ENCODE measurements at places on chromosomes 13 and 19.

GRCh38 chr19:13975870-13976269, 23.6 kb downstream of the DCAF15 start:
- no peak for DNase-seq

- no peak for DNase-seq
Measured at GRCh38 chr19:1125601-1126467, 22.0 kb downstream of the GPX4 start.

- DNase-seq, result no peak
Measured at GRCh38 chr13:46647512-46648065, 94.6 kb downstream of the LRCH1 start.

- DNase-seq, result no peak
Measured at GRCh38 chr13:89852570-89852969, 1494.9 kb upstream of the MIR17HG start.

DNA sequence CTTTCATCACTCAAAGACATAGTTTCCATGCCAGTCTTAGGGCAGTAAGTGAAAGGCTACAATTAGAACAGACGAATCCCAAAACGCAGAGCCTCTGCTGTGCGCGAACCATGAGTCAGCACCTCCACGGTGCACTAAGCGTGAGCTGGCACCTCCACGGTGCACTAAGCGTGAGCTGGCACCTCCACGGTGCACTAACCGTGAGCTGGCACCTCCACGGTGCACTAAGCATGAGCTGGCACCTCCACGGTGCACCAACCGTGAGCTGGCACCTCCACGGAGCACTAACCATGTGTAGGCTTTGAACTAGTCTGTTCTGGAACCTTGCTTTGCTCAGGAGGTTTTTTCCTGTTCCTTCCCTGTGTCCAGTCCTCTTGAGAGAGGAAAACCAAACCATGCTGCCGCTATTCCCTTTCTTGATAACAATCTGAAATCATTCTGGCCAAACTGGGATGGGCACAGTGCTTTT, 120.6 kb downstream of the IRS2 start:
- DNase-seq, result no peak

- no peak for DNase-seq
Measured at GRCh38 chr19:5057860-5058259, 88.9 kb downstream of the KDM4B start.

- no peak for DNase-seq
Measured at GRCh38 chr13:91468301-91468700, 69.9 kb downstream of the GPC5 start.

- DNase-seq, result no peak
Measured at GRCh38 chr19:47623921-47624391, 15.0 kb downstream of the BICRA start.

DNA sequence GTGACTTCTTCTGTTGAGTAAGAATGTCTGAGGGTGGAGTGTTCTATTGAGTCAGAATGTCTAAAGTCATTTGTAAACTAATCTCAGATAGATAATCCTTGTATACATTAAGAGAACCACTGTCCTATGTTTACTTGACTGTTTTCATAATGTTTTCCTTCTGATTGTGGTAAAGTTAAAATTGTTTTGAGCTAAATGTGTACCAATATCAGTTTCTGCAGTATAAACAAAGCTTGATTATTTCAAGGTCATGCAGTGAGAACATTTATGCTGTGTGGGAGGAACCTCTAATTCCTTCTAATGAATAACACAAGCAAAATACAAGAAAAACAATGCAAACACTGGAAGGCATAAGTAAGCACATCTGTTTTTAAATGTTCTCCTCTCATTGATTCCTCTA, 434.6 kb downstream of the FGF14 start:
- no peak for DNase-seq

- no peak for DNase-seq
Measured at GRCh38 chr13:94613051-94613450, 11.4 kb downstream of the GPR180 start.

DNA sequence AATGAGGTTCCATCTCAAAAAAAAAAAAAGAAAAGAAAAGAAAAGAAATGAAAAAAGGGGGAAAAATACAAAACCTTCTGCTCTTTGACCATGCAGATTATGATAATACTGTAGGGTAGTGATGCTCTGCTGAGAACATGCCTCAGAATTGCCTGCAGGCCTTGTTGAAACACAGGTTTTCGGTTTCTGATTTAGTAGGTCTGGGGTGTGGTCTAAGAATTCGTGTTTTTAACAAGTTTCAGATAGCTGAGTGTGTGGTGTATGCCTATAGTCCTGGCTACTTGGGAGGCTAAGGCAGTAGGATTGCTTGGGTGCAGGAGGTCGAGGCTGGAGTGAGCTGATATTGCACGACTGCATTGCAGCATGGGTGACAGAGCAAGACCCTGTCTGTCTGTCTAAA, 14.9 kb upstream of the CYP2B6 start:
- DNase-seq, result no peak

DNA sequence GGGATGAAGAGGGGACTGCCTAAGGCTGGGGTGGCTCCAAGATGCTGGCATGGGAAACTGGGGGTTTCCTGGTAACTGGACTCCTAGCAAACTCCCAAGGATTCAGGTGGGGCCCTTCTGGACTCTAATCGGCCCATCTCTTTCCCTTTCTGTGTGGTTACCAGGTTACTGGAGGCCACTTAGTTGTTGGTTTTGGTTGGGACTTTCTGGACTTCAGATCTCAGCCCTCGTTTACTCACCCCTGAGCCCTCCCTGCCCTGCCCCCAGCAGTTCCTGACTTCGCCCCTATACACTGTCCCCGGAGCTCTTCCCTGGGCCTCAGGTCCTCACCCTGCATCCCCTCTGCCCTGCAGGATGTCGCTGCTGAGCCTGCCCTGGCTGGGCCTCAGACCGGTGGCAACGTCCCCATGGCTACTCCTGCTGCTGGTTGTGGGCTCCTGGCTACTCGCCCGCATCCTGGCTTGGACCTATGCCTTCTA, 328 bp downstream of the CYP4F12 start:
- DNase-seq, result no peak

DNA sequence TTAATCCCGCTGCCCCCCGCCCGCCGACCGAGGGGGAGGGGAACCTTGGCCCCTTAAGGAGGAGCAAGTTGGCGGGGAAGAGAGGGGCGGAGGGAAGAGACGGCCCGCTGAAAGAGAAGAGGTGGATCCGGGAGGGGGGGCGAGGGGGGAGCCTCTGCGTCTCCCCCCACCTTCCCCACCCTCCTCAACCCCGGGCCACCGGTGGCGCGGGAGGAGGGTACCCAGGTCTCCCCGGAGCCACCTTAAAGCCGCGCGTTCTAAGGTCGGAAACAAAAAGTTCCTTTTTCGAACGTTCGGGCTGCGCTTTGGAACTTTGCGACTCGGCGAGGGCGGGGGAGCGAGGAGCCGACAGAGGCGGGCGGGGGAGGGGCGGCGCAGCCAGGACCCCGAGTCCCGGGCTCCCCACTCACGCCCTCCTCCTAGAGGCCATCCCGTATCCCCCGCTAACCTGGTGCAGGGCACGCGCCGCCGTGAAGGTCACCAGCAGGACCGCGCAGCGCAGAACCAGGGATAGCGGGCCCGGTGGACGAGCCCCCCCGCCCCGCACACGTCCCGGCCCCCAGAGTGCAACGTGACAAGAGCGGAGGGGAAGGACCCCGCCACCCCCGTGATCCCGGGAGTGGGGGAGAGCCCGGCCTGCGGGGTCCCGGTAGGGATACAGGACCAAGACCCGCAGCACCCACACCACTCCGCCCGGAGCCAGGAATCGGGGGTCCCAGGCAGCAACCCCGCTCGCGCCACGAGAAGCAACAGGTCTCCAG, 659 bp downstream of the ERF start:
- DNase-seq, result peak; percentile 79

GRCh38 chr13:67148161-67148571, 82.0 kb downstream of the PCDH9 start:
- no peak for DNase-seq

DNA sequence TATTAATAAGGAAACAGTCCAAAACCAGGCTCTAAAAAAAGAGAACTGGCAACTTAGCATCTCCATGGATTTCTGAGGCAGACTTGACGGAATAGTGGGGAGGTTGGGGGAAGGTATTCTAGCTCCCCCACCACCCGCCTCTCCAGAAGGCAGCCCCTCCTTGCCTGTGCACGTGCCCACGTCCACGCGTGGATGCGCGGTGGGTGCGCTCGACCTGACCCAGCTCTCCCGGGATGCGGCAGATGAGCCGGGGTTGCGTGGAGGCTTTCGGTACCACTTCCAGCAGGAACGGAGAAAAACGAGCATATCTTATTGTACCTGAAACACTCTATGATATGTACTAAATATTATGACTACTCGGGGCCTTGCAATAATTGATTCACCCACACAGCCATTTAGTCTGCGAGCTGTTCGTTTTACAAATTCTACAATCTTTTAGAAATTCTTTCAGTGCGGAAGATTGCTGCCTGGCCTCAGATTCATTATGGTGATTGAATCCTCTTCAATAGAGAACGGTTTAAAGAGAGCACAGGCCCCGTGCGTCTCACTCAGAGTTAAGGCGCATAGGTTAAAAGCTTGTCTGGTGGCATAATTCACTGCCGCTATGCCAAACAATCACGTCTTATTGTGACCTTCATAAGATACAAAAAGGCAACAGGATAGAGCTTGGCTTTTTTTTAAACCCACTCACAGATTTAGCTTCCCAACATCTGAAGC, 117.9 kb downstream of the URI1 start:
- DNase-seq, result no peak

GRCh38 chr13:84528408-84529070, 646.3 kb upstream of the SLITRK1 start:
- no peak for DNase-seq

DNA sequence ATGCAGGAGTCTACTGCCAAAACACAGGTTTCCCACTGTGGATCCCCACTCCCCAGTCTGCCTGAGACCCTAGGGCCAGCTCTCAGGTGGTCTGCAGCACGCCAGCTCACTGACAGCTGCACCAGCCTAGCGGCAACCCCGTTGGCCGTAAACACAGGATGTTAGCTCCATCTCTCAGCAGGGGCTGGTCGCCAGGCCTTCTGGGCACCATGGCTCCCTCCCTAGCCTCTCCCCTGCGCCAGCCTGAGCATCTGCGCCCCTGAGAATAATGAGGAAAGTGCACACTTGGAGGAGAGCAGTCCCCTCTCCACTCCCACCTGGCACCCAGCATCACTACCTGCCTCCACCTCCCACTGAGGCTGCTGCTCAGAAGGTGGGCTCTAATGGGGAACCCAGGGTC, 20.8 kb upstream of the EPHX3 start:
- no peak for DNase-seq

- DNase-seq, result no peak
Measured at GRCh38 chr13:77318741-77319140, 8.2 kb downstream of the MYCBP2 start.

DNA sequence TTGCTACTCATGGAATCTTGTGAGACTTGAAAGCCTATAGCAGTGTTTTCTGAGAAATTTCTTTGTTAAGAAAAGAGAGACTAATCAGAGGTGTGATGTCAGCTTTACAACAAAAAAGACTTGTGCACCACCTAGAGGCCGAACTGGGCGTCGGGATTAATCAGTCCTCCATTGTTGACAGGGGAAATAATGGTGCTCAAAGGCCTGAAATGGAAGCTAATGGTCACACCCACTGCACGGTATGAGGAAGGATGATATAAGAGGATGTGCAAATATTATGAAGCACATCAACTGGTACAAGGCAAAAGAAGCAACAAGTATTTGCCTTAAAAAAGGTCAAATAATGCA, 480.2 kb upstream of the MIR17HG start:
- peak; percentile 5 for DNase-seq

- DNase-seq, result no peak
Measured at GRCh38 chr13:26382366-26382765, 128.4 kb downstream of the CDK8 start.

DNA sequence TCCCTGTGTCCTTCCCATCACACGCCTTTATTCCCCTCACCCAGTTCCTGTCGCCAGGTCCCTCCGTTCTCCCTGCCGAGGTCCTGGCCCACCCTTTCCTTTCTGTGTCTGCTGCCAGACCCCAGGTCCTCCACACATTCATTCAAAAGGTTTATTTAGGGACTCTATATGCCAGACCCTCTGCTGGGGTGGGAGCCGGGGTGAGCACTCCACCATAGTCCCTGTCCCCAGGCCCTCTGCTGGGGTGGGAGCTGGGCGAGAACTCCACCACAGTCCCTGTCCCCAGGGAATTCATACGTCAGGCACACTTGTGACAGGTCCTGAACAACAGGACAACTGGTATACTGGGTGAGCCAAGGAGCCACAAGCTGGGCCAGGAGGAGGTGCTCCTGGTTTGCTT, 34.4 kb upstream of the TUBGCP3 start:
- DNase-seq, result no peak

DNA sequence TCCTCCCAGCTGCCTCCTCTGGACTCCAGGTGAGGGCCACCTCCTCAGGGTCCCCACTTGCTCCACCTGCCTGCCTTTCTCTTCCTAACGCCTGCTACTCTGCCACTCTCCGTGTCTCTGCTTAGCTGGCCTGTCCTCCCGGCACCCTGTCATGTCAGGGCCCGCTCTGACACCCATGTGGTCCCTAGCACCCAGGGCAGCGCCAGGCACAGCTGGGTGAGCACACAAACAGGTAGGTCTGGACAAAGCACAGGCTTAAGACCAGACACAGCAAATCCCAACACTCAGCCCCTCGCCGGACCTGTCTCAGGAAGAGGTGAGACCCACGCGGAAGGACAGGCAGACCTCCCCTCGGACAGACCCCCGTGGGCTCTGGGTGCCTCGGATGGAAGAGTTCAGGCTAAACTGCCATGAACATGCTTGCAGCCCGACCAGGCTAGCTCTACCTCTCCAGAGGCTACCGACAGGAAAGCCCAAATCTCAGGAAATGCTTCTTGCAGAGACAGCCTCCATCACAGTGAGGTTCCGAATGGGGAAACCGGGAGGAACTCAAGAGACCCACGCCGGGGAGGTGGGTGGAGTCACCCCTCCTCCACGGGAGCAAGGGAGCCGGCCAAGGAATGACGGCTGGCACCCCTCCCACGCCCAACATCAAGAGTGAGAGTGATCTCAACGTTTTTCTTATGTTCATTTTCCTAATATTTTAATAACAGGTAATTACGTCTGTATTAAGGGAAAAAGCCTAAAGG, 12.5 kb downstream of the ZNF787 start:
- DNase-seq, result no peak
